Activated B cell treated with CpG ODN at 0.5 μM for 24 hours (primary cell): ENCODE measurements at places on chromosomes 1 and 21. TPM values are rescaled to one million over a fixed set of nuclear protein-coding genes. Genes with fewer than 3 reads are reported as not detected.

Gene TNFRSF18
- total RNA-seq = 36.7 and 37.5 TPM in 2 replicates

Gene LRP8
- 25.1 and 40.6 TPM in 2 replicates for total RNA-seq

GRCh38 chr21:16195538-16195910, 465.7 kb downstream of the USP25 start:
- no peak overlapping the region for H3K27ac ChIP-seq
- peaks cover 12% of the 10 kb centered on the region for H3K4me1 ChIP-seq
- H3K4me3 ChIP-seq = no peak overlapping the region
- no peaks in the 10 kb centered on the region for H3K36me3 ChIP-seq

DNA sequence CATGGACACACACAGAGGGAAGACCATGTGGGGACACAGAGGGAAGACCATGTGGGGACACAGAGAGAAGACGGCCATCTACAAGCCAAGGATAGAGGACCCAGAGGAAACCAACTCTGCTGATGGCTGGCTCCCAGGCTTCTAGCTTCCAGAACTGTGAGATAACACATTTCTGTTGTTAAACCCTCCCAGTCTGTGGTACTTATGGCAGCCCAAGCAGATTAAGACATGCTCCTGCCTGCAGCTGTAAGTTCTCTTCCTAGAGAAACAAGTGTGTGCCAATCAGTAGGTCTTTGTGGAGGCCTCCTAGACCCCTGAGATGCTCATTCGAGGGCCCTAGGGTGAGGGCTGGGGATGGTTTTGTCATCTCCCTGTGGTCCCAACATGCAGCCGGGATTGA, 2.7 kb downstream of the AGT start:
- H3K27ac ChIP-seq = no peak overlapping the region
- H3K4me1 ChIP-seq = no peaks in the 10 kb centered on the region
- H3K4me3 ChIP-seq = no peak overlapping the region
